Smooth muscle cell of trachea (primary cell): ENCODE measurements at places on chromosomes 16 and 17. TPM values are rescaled to one million over a fixed set of nuclear protein-coding genes. Genes with fewer than 3 reads are reported as not detected.

Gene SLC9A5
- 1.3 and 2.3 TPM in 2 replicates for total RNA-seq

Gene SDK2
- under 0.01 and 0.17 TPM in 2 replicates for total RNA-seq

Gene TNRC6A
- 36.4 and 47.1 TPM in 2 replicates for total RNA-seq

Gene TNFSF13
- total RNA-seq: 2.0 and 2.2 TPM in 2 replicates

Gene TEX19
- total RNA-seq: not detected in 2 replicates

Gene MYH8
- not detected in 2 replicates for total RNA-seq

Gene SERPINF2
- 0.33 TPM in 1 of 2 replicates, not detected in the other for total RNA-seq

Gene UBB
- 1,965 and 2,094 TPM in 2 replicates for total RNA-seq

Gene PTX4
- total RNA-seq: 0.29 TPM in 1 of 2 replicates, not detected in the other
